NCI-H774 (cell line): ENCODE measurements at places on chromosomes 16 and 17.

DNA sequence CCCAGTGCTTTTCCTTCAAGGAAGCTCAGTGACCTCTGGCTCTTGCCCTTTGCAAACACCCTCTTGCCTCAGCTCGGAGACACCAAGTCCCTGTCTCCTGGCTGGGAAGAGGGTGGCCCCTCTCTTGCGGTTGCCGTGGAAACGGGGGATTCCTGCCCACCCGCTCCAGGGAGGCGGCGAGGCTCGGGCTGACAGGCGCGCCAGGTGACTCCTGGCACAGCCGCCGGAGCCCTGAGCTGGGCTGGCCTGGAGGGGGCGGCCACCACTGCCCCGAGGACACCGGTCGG is 71.4 kb downstream of the ABR start:
- no peak for DNase-seq

DNA sequence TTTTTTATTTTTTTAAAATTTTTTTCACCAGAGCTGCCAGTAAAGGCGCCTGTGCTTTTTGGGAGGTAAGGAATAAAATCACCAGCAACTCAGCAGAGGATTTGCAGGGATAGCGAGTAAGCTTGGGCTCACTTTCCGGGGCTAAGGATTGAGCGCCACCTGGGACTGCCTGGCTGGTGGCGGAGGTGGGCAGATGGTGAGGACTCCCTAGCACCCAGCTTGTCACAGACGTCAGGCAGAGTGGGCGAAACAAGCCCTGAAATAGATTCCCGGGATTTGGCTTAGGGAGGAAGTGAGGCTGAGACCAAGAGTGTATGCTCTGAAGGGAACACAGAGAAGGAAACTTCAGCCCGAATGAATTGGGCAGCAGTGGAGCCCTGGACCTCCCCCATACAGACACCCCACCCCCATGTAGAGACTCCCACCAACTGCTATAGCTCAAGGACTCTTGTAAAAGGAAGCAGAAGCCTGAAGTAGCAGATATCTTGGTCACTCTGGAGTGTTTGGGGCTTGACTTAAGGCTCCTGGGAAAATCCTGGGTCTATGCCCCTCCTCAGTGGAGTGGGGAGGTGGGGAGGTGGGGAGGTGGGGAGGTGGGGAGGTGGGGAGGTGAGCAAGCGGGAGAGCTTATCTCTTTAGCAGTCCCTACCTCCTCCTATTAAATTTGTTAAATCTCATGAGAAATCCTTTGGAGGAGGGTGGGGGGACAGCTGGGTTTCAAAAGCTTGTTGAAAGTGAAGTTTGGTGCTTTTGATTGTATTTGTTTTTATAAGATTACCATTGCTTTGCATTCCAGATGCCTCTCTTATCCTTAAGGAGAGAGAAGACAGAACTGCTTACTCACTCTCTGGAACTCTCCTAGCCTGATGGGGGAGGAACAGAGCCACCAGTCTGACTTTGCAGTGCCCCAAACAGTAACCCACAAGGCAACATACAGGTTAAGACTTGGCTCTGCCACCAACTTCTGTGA is 8.2 kb downstream of the ARL4D start:
- no peak for DNase-seq

GRCh38 chr17:49889500-49889899 is 41.6 kb upstream of the TAC4 start:
- DNase-seq: no peak

- DNase-seq: no peak
Measured at GRCh38 chr17:46874906-46875305, 23.5 kb downstream of the WNT9B start.

GRCh38 chr17:10048629-10049350 is 143.7 kb upstream of the RCVRN start:
- DNase-seq: no peak

DNA sequence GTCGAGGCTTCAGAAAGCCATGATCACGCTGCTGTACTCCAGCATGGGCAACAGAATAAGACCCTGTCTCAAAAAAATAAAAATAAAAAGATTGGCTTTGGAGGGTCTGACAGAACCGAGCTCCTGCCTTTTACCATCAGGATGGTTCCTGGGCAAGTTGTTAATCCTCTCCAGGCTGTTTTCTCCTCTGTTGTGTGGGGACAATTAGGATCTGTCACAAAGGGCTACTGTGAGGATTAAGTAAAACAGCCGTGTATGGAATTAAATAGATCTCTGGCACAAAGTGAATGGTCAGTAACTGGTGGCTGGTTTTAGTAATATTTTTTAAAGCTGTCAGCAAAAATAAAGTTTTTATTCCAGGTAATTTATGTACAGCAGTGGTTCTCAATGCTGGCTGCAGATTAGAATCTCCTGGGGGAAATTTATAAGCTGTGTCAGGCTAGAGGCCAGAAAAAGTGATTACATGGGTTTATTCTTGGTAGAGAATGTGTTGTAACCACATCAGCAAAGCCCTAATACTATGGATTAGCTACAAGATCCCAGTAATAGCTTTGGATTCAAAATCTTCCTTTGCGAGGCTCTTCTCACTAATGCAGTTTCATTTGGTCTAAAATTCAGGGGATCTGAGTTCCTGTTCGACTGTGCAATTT is 47.2 kb downstream of the GPRC5B start:
- DNase-seq: no peak

GRCh38 chr16:8669481-8669880 is 4.9 kb upstream of the ABAT start:
- no peak for DNase-seq

- no peak for DNase-seq
Measured at GRCh38 chr17:16617481-16618060, 36.1 kb downstream of the ZNF624 start.

DNA sequence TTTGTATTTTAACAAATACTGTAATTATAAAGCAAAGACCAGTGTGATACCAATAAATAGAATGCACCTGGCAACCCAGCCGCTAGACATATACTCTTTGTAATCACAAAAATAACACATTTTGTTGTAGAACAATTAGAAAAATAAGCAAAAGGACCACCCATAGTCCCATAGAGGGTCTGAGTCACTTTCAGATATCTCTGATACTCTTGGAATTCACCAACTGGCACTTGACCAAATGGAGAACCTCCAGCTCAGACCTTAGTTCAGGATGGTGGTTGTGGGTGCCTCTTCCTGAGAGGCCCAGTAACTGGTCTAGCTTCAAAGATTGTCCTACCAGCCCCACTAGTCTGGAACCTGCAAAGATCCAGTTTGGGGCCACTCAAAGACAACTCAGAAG is 789 bp upstream of the TERF2 start:
- DNase-seq: no peak
